Dermis microvascular lymphatic vessel endothelial cell (primary cell): ENCODE measurements at places on chromosomes 3 and 15. TPM values are rescaled to one million over a fixed set of nuclear protein-coding genes. Genes with fewer than 3 reads are reported as not detected.

Gene CACNA2D3
- total RNA-seq: not detected in 2 replicates

GRCh38 chr3:109952924-109953323 lies 615.6 kb upstream of the DPPA4 start:
- DNase-seq: no peak

GRCh38 chr15:98729446-98730042 lies 81.2 kb downstream of the IGF1R start:
- DNase-seq: no peak

DNA sequence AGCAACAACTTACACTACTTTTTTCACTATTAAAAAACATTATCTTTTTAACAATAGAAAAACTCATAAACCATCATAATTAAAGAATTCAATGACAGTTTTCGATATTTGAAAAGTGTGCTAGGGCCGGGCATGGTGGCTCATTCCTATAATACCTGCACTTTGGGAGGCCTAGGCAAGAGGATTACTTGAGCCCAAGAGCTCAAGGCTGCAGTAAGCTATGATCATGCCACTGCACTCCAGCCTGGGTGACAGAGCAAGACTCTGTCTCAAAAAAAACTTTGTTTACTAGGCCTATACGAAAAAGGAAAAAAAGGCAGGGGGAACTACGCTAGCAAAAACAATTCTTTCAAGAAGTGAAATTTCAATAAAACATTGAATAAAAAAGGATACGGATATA lies 28.1 kb downstream of the AVEN start:
- DNase-seq: no peak
